ENCODE measurements at places on chromosomes 4 and X.
A peak's percentile ranks its signal among the peaks of the same experiment; 100 is the strongest.

DNA sequence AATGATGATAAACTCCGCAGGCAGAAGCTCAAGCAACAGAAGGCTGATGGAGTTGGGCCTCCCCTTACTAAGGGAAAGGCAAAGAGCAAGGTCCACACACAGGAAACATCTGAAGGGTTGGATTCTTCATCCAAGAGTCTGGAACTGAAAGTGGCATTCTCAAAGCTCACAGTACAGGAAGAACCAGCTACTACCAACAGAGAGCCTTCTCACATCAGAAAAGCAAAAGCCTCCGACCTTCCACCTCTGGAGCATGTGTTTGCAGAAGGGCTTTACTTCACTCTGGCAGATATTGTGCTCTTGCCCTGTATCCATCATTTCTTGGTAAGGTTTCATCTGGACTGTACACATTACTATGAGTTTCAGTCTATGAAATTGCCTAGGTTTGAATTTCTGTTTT, 10.6 kb downstream of the GSTCD start:
- no peak for ATAC-seq

GRCh38 chr4:139144161-139144859, 32.7 kb downstream of the ELF2 start:
- ATAC-seq = peak; percentile 85

DNA sequence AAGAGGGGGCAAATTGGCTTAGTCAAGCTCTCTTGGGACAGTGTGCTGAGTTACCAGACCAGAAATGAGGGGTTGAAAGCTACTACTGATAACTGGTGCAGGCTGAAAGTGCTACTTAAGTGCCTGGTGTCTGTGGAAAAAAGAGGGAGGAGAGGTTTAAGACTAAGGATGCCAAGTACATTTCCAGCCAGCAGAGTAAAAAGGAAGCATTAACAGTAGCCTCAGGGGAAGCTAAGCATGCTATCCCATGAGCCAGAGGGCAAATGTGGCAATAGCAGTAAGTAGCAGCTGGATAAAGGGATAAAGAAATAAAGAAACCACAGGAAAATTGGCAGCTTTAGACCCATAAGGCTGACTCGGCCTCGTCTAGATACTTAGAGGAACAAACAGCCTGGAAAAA, 196.3 kb upstream of the MAB21L2 start:
- ATAC-seq = peak; percentile 24

- ATAC-seq = peak; percentile 68
These were observed 570.4 kb upstream of the DIPK2B start for GRCh38 chrX:45771114-45771513.

DNA sequence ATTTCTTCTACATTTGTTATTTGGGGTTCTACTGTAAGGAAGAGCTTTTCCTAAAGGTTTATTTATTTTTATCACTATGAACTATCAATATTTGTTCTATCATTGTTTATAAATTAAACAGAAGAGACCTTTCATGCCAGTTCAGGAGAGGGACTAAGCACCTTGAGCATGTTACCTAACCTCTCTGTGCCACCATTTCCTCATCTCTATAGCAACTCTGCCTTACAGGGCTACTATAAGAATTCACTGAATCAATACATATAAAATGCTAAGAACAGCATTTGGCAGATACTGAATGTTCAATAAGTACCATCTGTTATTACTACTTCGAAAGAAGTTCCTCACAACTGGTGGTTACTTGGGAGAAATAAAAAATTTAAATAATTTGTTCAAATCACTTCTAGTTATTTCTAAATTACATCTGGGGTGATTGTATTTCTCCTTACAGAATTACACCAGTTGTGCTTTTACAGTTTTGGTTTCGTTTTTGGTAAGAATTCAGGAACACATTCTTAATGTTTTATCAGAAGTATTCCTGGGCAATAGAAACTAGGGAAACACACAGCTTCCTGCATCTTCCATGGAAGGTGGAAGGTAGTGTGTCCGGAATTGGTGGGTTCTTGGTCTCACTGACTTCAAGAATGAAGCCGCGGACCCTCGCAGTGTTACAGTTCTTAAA, 32.9 kb downstream of the EREG start:
- ATAC-seq = peak; percentile 57

GRCh38 chr4:7967501-7968261, 28.0 kb upstream of the AFAP1 start:
- ATAC-seq = no peak

- peak; percentile 92 for ATAC-seq
These were observed 919.1 kb downstream of the ADGRL3 start for GRCh38 chr4:62119195-62119594.

DNA sequence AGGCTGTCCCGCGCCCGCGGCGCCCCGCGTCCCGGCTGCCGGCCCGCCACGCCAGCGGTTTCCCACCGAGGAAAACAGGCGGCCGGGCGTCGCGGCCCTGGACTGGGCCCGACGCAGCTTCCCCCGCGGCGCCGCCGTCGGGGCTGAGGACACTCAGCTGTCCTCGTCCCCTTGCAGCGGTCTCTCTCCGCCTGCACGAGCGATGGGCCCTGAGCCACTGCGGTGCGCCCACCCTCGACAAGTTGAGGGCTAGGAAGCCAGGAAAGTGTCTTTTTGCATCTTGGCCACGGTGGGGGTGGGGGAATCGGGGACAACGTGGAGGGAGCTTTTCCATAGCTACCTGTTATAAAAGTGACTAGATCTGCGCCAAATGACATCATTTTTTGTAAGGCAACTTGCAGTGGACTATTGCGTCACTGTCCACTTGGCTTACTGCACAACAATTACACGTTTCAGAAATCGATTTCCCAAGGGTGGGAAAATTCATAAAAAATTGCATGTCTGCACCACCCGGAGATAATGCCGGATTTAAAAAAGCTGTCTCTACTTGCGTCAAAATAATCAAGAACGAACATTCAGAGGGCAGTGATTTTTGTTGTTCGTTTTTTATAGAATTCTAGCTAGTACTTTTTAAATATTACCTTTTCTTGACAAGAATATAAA, 1.1 kb downstream of the KLHL15 start:
- ATAC-seq = peak; percentile 26

DNA sequence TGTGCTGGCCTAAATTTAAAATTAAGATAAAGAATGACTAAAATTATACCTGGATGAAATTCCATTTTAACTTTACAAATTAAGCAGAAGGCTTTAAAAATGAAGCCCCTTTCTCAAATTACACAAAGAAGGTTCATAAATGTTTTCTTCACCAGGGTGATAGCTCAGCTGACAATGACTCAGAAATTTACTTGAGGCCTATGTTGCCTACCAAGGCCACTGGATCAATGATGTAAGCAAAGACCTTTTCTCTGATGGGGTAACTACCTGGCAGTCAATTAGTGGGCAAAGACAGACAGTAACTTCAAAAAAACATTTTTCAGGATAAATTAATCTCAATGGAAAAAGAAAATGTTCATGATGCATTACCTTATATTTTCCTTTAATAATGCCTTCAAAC, 23.9 kb upstream of the GPR34 start:
- ATAC-seq = no peak

GRCh38 chr4:56757261-56757746, 64.2 kb downstream of the SPINK2 start:
- ATAC-seq = peak; percentile 80

DNA sequence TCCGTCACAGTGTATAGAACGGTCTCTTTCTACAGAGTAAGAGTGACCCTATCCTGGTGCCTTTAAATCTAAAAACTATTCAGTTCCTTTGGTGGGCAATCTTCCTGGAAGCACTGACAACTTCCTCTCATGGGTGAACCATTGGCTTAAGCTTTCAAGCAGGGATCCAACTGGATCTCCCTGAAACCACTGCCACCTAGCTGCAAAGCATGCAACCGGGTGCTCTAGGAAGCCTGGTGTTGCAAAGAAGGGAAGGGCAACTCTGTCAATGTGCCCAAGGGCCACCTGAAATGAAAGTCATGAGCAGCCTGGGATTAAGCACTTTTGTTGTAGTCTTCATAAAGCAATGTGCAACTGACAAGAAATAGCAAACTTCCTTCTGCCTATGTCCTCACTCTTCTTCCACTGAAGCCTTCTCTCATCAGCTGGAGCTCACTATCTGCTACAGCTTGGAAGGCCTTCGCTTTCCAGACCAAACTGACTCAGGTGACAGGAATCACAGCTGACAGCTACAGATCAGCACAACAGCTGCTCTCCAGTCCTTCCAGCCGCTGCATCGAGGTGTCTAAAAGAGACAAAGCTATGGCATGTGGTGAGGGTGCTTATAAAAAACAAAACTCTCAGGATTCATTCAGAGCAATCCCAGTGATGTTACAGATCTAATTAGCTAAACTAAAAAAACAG, 46.1 kb downstream of the SETD7 start:
- peak; percentile 56 for ATAC-seq

GRCh38 chrX:67544281-67545035, 637 bp downstream of the AR start:
- peak; percentile 35 for ATAC-seq

- peak; percentile 47 for ATAC-seq
These were observed 18.4 kb downstream of the XIAP start for GRCh38 chrX:123878252-123878721.

GRCh38 chr4:154911097-154911496, 130.0 kb downstream of the RBM46 start:
- no peak for ATAC-seq

- ATAC-seq = no peak
These were observed 136.8 kb downstream of the STK32B start for GRCh38 chr4:5188130-5188529.

- no peak for ATAC-seq
These were observed 494.1 kb downstream of the CENPC start for GRCh38 chr4:67051000-67051789.

- ATAC-seq = no peak
These were observed 195.9 kb downstream of the SHOX start for GRCh38 chrX:826448-826847.

DNA sequence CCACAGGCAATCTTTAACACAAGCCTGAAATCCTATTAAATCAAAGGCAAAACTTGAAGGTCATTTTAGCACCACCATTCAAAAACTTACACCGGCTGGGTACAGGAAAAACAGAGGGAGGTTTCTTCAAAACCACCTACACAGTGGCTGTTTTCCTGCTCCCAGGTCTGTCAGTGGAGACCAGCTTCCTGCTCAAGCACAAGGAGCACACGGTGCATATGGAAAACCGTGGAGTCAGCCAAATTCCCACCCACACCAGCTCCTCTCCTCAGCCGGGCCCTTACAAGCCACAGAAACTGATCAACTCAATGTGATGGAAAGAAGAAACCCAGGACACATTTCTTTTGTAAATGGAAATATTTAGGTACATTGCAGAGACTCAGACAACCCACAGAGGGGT, 14.3 kb upstream of the FAM241A start:
- peak; percentile 58 for ATAC-seq

DNA sequence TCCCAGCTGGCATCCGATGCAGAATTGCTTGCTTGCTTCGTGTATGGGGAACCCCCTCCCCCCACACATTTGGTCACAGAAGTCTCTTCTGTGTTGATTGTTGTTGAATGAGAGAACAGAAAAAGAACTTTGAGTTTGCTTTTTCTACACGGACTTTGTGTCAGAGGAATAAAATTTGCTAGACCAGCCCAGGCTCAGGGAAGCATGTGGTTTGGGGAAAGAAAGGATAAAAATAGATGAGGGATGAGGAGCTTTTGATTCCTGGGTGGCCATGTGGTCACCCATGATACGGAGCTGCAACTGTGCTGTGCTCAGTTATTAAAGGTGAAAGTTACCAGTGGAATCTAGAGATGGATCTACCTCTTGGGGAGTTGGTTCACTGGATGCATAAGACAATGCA, 34.2 kb upstream of the ESX1 start:
- ATAC-seq = no peak

DNA sequence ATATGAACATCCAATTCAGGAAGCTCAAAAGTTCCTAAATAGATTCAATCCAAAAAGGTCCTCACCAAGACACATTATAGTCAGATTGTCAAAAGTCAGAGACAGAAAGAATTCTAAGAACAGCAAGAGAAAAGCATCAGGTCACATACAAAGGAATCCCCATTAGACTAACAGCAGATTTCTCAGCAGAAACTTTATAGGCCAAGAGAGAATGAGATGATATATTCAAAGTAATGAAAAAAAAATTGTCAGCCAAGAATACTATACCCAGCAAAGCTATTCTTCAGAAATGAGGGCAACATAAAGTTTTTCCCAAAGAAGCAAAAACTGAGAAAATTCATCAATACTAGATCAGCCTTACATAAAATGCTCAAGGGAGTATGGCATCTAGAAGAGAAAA, 106.6 kb upstream of the SH3RF1 start:
- no peak for ATAC-seq

- no peak for ATAC-seq
These were observed 39.6 kb downstream of the TMEM164 start for GRCh38 chrX:110042496-110042895.

DNA sequence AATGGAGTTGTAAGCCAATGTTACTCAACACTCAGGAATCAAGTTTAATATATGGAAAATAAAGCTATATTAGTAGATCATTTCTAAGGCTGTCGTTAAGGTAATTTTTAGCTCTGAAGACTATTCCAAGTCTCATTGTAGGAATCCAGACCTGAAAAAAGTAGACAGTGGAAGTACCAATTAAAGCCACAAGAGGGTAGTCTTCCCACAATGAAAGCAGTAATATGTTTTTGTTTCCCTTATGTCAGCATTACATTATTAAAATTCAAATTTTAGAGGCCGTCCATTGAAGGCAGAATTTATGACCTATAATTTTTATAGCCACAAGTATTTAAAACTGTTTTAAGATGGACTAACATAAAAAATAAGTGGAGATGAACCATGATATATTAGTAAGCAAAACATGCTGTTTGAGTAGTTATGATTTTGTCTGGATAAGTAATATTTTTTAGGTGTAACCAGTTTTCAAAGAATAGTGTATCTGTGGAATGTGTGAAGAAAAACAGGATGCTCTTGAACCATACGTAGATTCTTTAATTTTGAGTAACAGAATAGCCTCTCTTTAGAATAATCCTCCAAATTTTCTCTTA, 372.6 kb upstream of the TECRL start:
- ATAC-seq = peak; percentile 66

- ATAC-seq = peak; percentile 100
These were observed 392.5 kb downstream of the BCOR start for GRCh38 chrX:39705290-39705689.

- ATAC-seq = no peak
These were observed 247.0 kb upstream of the TTC29 start for GRCh38 chr4:147192679-147193078.

GRCh38 chr4:104719539-104720230, 225.0 kb upstream of the CXXC4 start:
- no peak for ATAC-seq

DNA sequence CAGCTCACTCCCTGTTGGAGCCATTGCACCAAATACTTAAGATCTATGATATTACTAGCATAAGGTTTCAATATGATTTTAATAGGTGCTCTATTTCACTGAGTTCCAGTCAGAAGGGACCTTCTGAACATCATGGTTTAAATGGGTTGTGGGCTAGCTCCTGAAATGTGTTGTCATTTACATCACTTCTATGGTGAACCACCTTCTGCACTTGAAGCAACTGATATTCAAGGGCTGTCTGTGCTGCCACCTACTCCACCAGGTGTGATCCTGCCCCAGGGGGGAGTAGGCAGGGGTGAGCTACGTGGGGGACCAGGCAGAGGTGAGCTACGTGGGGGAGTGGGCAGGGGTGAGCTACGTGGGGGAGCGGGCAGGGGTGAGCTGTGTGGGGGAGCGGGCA, 35.2 kb downstream of the RNF175 start:
- no peak for ATAC-seq
